ENCODE measurements at places on chromosomes 2 and 18.

DNA sequence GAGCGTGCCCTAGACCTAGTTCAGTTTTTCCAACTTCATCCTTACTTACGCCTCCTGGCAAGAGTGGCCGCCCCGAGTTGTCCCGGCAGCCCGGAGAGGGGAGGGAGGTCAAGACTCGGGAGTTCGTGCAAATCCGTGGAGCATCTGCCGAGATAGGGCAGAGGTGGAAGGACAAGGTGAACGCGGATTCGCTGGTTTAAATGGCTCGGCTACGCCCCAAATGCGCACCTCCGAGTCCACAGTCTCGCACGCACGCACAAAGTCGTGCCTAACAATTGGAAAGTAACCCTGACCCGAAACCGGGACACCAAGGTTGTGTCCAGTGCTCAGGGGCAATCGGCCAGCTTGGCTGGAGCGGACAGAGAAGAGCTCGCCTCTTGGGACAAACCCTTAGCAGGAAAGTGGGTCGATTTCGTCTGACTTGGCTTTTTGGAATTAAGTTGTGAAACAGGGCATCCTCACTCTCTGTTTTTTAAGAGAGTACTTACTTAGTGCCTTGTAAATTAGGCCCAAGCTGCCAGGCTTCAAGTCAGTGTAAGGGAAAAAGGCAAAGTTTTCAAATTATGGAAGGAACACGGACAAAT lies 726 bp upstream of the SS18 start:
- DNase-seq: no peak

GRCh38 chr2:39217192-39217550 lies 26.6 kb downstream of the CDKL4 start:
- DNase-seq: no peak

GRCh38 chr18:68447286-68447685 lies 267.6 kb downstream of the TMX3 start:
- no peak for DNase-seq

- DNase-seq: no peak
Measured at GRCh38 chr2:127032621-127033020, 74.3 kb downstream of the BIN1 start.

DNA sequence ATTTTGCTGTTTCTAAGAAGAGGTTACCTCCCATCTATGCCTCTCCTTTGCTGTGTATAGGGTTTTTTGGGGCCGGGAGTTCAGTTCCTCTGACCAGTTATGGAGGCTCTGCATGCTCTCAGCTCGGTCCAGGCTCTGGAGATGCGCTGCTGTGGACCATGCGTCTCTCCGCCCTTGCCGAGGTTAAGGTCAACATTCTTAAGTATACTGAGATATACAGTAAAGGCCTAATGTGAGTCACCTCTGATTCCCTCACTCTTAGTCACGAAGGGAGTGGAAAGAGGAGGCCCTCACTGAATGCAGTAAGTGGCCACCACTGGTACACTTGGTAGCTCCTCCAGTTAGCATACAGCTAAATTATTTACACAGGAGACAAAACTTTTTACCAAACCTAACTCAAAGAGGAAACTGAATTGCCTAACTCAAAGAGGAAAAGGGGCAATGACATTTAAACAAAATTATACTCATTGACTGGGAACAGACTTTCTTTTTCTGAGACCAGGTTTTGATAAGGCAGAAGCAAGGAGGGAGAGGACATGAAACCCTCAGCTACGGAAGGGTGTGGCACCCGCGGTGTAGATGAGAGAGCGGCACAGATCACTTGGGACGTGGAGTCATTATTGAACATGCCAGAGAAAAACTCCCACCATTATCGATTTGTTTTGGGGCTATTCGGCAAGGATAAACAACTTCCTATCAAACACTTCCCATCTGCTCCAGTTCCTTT lies 98.7 kb downstream of the COPS8 start:
- DNase-seq: no peak

DNA sequence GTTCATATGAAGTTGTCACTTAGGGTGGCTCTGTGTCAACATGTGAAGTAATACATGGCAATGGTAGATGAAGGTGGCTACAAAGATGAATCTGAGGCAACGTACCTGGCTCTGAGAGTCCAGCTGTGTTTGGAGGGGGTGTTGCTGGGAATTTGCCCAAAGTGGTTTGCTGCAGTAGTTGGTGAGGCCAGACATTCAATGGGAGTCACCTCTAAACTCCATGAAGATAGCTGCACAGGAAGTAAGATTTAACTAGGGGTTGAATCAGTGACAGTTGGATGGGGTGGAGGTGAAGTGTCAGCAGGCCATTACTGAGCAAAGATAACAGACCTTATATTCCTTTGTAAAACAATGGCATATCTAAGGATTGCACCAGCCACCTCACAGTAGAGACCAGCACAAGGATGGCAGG lies 71.8 kb downstream of the NUP35 start:
- DNase-seq: no peak

- no peak for DNase-seq
Measured at GRCh38 chr2:233323851-233324250, 16.2 kb downstream of the SAG start.

DNA sequence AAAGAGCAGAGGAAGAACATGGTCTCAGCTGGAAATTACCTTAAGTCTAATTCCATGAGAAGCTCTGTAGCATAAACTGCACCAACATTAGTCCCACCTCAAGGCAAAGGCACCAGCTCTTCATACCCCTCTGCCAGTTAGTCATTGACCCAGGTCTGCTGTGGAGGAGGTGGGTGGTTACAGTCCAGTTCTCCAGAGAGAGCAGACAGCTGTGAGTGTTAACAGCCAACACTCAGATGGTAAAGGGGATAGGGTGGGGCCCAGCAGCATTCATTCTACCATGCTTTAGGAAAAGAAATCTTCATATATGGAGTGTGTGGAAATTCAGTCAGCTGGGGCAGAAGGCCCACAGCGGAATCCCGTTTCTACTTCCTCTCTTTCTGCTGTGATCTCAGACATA lies 159.7 kb upstream of the FBXO11 start:
- no peak for DNase-seq

- DNase-seq: no peak
Measured at GRCh38 chr2:186093174-186093573, 354.6 kb downstream of the FSIP2 start.

- DNase-seq: no peak
Measured at GRCh38 chr2:147030966-147031720, 813.7 kb upstream of the ACVR2A start.

All from pulmonary artery endothelial cell (primary cell).